Amniotic stem cell (primary cell): ENCODE measurements at places on chromosomes 3 and 15.
A peak's percentile ranks its signal among the peaks of the same experiment; 100 is the strongest.

DNA sequence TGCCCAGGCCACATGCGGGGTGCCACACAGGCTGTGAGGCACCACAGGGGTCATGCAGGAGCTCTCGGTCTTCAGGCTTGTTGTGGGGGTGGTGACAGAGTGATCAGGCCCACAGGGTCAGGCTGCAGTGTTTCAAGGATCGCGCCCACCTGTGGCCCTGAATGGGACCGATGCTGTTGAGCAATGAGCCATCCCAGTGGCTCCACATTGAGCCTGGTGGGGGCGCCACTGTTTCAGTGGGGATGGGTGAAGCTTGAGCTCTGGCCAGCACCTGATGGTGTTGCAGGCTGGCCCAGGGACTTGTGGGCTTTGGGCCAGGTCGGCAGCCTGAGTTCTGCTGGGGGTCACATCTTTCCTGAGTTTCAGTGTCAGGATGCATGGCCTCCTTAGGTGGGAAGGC, 230.1 kb downstream of the UBE3A start:
- DNase-seq: no peak

DNA sequence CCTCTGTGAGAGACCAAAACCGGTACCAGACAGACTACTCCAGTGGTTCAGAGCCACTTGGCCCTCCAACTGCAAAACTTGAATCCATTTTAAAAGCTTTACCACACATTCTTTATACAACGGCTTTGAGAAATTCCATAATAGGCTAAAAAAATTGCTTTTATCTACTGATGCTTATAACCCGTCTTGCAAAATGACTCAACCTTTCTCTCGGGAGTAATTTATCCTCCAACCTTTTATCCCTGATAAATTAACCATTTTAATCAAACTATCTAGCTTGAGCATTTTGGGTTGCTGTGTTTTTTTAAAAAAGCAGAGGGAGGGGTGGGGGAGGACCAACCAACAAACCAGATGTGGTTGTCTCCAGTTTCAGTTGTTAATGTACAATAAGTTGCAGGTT, 275.7 kb upstream of the LRTM1 start:
- no peak for DNase-seq

GRCh38 chr15:94858011-94858410, 626.6 kb downstream of the MCTP2 start:
- no peak for DNase-seq

GRCh38 chr3:172138792-172139507, 99.6 kb downstream of the FNDC3B start:
- no peak for DNase-seq

- no peak for DNase-seq
These were observed 1.1 kb downstream of the ABHD14A start for GRCh38 chr3:51975852-51976549.

DNA sequence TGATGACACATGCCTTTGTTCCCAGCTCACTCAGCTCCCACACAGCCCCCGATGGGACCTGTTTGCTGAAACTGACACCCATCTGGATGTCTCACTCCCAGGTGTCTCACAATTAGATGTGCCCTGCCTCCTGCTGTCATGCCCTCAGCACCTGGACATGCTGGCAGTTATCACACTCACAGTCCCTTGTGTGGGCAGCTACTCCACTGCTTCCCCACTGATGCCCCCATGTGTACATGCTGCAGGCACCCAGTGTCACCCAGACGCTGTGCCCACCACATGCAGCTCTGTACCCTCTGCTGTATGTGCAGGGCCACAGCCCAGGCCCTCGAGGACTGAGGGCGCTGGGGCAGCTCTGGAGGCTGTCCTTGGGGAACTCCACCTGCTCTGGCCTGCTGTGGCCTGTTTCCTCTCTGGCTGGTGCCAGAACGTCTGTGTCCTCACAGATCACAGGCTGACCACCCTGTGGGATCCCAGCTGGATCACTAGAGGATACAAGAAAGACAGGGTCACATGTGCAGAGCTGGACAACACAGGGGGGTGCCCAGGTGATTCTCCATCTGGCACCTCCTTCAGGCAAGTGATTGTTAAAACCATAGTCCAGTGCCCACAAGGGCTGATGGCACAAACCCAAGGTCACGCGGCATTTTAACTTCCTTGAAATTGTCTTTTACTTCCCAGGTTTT, 14.0 kb downstream of the C3orf22 start:
- DNase-seq: no peak

- DNase-seq: no peak
These were observed 805 bp upstream of the TRPM7 start for GRCh38 chr15:50687302-50687902.

DNA sequence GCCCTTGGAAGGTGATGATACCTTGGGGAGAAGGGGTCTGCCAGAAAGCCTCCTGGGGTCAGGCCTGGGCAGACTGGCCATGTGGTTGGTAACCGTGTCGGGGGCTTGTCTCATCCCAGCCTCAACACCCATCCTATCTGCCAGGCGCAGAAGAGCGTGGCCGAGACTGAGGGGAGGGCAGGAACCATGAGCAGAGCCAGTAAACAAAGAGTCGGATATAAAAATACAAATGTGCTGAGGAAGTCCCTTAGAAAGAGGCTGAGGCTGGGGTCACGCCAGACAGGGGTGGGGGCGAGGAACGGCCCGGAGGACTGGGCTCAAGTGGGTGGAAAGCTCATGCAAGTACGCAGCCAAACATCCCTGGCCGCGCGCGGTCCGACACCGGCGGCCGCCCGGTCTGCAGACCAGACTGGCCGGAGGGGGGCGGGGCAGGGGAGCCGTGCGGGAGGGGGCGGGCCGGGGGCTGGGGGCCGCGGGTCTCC, 1.9 kb downstream of the CAMK2N2 start:
- no peak for DNase-seq

DNA sequence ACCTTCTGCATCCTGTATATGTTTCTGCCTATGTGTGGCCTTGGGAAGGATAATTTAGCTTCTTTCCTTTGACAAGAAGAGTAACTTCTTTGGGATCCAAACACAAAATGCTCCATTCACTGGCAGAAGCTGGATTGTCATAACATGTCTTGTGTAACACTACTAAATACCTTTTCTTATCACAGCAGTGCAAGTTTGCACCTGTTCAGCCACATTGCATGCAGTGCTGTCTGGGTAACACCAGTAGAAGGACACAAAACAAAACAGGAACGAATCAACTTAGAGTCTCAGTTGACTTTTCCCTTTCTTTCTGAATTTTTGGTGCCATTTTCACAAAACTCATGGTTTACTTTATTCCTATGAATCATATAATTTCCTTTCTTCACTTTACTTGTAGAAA, 43.6 kb upstream of the TNIK start:
- no peak for DNase-seq

- peak; percentile 8 for DNase-seq
These were observed 330.3 kb upstream of the GOLIM4 start for GRCh38 chr3:168425936-168426595.

GRCh38 chr3:182115328-182116015, 403.7 kb downstream of the SOX2 start:
- DNase-seq: no peak

- DNase-seq: no peak
These were observed 19.3 kb downstream of the PDZRN3 start for GRCh38 chr3:73605412-73605811.

GRCh38 chr15:78663703-78664102, 22.7 kb upstream of the CHRNB4 start:
- DNase-seq: no peak

GRCh38 chr3:187774185-187774789, 29.0 kb upstream of the BCL6 start:
- no peak for DNase-seq

- no peak for DNase-seq
These were observed at the start of gene DNAJB8 for GRCh38 chr3:128466840-128467541. Gene DNAJB8, minus strand, starts transcription at chr3:128466890. Its CDS starts 3,645 bp downstream, at chr3:128463245.
